ENCODE measurements at places on chromosomes 4 and X. TPM values are rescaled to one million over a fixed set of nuclear protein-coding genes. Genes with fewer than 3 reads are reported as not detected.

ASB11 gene
- 0.33 TPM for total RNA-seq

KIAA1210 gene
- total RNA-seq = not detected

BST1 gene
- total RNA-seq = 29.8 TPM

LNX1 gene
- total RNA-seq = 0.36 TPM

GNRHR gene
- total RNA-seq = not detected

Measured in melanocyte of skin (primary cell).